ENCODE measurements at places on chromosomes 1 and 21. TPM values are rescaled to one million over a fixed set of nuclear protein-coding genes. Genes with fewer than 3 reads are reported as not detected.
A peak's percentile ranks its signal among the peaks of the same experiment; 100 is the strongest.

DNA sequence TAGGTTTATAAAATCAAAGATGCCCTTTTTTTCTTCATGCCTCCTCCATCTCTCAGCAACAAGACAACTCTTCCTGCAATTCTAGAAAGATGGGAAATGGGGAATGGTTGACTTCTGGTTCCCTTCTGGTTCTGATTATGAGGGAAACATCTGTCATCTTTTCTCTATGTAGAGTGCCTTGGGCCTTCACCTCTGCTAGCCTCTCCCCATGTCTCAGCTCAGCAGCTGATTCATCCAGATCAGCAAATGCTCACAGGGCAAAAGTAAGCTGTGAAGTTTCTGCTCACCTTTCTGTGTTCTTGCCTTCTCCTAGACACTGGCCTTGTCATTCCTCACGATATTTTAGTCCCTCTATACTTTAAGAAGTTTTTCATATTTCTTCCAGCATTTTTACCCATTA lies 17.8 kb upstream of the BECN2 start:
- H3K4me1 ChIP-seq, result no peaks in the 10 kb centered on the region
- H3K27ac ChIP-seq, result no peak overlapping the region
- no peak for DNase-seq
- no peaks in the 10 kb centered on the region for H3K36me3 ChIP-seq
- no peak overlapping the region for H3K4me3 ChIP-seq

Gene IL19
- total RNA-seq, result not detected

Gene SPATA46
- total RNA-seq, result not detected

DNA sequence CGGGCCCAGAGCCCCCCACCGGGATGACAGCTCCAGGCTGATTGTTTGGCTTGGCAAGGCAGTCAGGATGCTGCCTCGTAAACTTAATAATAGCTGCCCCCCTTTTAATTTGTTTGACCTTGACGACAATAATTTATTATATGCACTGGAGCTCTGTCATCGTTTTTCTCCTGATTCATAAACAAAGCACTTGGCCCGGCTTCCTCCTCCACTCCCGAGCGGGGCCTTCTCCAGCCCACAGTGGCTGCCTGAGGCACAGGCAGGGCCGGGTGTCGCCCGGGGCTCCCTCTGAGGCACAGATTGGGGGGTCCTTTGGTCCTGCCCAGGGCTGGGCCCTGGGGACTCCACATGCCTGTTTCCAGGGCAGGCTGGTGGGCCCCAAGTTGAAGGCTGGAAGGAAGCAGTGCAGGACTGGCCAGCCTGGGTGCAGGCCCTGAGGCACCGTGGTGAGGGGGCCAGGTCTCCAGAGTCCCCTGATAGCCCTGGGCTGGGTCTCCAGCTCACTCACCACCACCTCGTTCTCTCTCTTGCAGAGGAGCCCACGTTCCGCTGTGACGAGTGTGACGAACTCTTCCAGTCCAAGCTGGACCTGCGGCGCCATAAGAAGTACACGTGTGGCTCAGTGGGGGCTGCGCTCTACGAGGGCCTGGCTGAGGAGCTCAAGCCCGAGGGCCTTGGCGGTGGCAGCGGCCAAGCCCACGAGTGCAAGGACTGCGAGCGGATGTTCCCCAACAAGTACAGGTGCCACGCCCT lies 52.0 kb upstream of the ARHGEF16 start:
- H3K4me3 ChIP-seq, result no peak overlapping the region
- no peak overlapping the region for H3K27ac ChIP-seq
- DNase-seq, result no peak
- peaks cover 2% of the 10 kb centered on the region for H3K27me3 ChIP-seq
- no peaks in the 10 kb centered on the region for H3K4me1 ChIP-seq

Gene TNFRSF1B
- total RNA-seq, result 211 TPM

GRCh38 chr1:917466-918091 lies 6.1 kb upstream of the SAMD11 start:
- no peak overlapping the region for H3K4me3 ChIP-seq
- peaks cover 43% of the 10 kb centered on the region for H3K27me3 ChIP-seq
- DNase-seq, result no peak
- no peak overlapping the region for H3K27ac ChIP-seq

Gene C1orf185
- total RNA-seq, result not detected

DNA sequence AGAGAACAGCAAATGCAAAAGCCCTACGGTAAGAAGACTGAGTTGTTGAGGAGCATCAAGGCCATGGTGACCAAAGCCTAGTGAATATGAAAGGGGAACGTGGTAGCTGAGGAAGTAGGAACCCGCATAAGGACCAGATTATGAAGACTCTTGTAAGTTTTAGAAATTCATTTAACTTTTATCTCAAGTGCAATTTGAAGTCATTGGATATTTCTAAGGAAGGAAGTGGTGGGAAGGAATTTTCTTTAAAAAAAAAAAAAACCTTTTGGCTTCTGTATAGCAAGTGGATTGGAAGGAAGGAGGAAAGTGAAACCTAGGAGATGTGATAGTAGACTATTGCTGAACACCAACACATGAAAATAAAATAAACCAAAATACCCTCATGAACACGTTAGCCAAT lies 119.0 kb downstream of the TNFSF18 start:
- H3K27ac ChIP-seq, result no peak overlapping the region
- DNase-seq, result no peak

GRCh38 chr1:86258101-86258500 lies 101.5 kb upstream of the COL24A1 start:
- no peaks in the 10 kb centered on the region for H3K4me1 ChIP-seq
- no peak for DNase-seq
- no peak overlapping the region for H3K27ac ChIP-seq
- peaks cover 4% of the 10 kb centered on the region for H3K27me3 ChIP-seq
- H3K36me3 ChIP-seq, result no peaks in the 10 kb centered on the region

GRCh38 chr1:62810420-62811274 lies 26.7 kb downstream of the ATG4C start:
- H3K27me3 ChIP-seq, result no peaks in the 10 kb centered on the region
- no peak overlapping the region for H3K27ac ChIP-seq
- no peaks in the 10 kb centered on the region for H3K4me1 ChIP-seq
- DNase-seq, result no peak

Gene FAM72B
- 26.6 TPM for total RNA-seq

DNA sequence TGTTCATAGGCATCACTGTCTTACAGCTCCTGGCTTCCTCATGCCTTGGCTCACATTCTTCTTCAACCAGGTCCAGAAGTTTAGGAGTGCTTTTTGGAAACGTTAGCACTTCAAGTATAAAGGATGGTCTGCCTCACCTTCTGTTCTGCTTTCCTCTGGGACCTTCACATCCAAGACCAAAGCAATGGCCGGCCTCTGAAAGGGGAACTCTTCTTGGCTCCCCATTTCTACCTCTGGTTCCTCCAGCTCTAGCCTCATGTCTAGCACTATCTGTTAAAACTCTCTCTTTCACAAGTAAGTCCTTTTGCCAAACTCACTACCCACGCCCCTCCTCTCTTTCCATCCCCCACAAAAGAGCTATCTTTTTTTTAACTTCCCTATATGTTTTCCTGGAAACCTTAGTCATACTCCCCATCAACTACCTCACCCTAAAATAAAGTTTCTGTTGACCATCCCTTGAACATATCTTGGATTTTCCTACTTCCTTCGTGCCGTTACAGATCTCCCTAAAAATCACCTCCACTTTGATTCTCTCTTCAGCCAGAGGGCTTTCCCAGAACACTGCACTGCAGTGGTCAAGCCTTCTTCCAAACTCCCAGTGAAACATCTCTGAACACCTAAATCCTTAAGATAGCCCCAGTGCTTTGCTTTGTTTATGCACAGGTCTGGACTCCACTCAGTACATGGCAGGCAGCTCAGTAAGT lies 7.9 kb downstream of the SORT1 start:
- peaks cover 7% of the 10 kb centered on the region for H3K4me1 ChIP-seq
- no peak for DNase-seq
- H3K27me3 ChIP-seq, result peaks cover 24% of the 10 kb centered on the region
- no peak overlapping the region for H3K27ac ChIP-seq

Gene SLC16A4
- 0.19 TPM for total RNA-seq

GRCh38 chr1:37471345-37472231 lies 2.8 kb upstream of the ZC3H12A start:
- H3K4me1 ChIP-seq, result peaks cover 34% of the 10 kb centered on the region
- peak overlapping the region; percentile 68 for H3K27ac ChIP-seq
- peaks cover 18% of the 10 kb centered on the region for H3K36me3 ChIP-seq
- DNase-seq, result no peak
- no peaks in the 10 kb centered on the region for H3K27me3 ChIP-seq

GRCh38 chr1:196098000-196098399 lies 510.2 kb downstream of the KCNT2 start:
- no peaks in the 10 kb centered on the region for H3K4me1 ChIP-seq
- no peak for DNase-seq
- no peak overlapping the region for H3K4me3 ChIP-seq
- no peaks in the 10 kb centered on the region for H3K27me3 ChIP-seq
- H3K36me3 ChIP-seq, result no peaks in the 10 kb centered on the region

Gene THEM5
- not detected for total RNA-seq

DNA sequence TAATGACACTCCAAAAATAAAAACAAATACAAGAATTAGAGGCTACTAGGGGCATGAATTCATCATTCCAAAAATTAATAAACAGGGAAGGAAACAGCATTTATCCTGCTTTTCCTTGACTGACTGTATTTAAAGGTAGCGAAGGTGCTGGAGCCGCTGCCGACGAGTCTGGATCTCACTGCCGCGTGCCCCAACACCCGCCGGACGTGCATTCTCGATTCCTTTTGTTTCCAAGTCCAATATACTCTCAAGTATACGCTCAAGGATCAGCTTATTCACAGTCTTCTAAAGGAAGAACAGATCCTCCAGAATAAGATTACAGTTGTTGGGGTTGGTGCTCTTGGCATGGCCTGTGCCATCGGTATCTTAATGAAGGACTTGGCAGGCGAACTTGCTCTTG lies 88.2 kb upstream of the GNG4 start:
- no peak for DNase-seq
- no peaks in the 10 kb centered on the region for H3K27me3 ChIP-seq
- peaks cover 28% of the 10 kb centered on the region for H3K36me3 ChIP-seq
- H3K27ac ChIP-seq, result no peak overlapping the region
- H3K4me1 ChIP-seq, result peaks cover 5% of the 10 kb centered on the region
- no peak overlapping the region for H3K4me3 ChIP-seq

Gene S100A16
- not detected for total RNA-seq

GRCh38 chr21:16418642-16419041 lies 688.9 kb downstream of the USP25 start:
- no peaks in the 10 kb centered on the region for H3K36me3 ChIP-seq
- no peaks in the 10 kb centered on the region for H3K27me3 ChIP-seq
- H3K4me1 ChIP-seq, result no peaks in the 10 kb centered on the region
- no peak for DNase-seq
- no peak overlapping the region for H3K27ac ChIP-seq
